Adrenal gland (tissue), 19 donors: ENCODE measurements at places on chromosomes 2 and 18. TPM values are rescaled to one million over a fixed set of nuclear protein-coding genes. Genes with fewer than 3 reads are reported as not detected.

DNA sequence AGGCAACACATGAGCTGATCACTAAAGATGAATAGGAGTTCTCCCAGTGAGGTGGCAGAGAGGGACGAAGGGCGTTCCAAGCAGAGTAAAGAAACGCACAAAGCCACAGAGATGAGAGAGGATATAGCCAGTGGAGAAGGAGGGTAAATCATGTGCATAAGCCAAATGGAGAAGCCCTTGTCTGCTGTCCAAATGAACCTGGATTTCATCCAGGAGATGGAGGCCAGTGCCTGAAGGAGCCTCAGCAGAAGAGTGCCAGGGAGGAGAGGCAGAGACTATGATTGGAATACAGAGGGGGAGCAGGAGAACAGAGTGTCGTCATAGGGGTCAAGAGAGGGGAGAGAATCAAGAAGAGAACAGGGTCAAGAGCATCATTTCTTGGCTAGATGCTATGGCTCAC is 48.9 kb upstream of the STPG4 start:
- DNase-seq = no peak

SCN7A gene
- total RNA-seq = 3.5 TPM

RTN4 gene
- 114 TPM for total RNA-seq

PDK1 gene
- total RNA-seq = 24.4 TPM

DNA sequence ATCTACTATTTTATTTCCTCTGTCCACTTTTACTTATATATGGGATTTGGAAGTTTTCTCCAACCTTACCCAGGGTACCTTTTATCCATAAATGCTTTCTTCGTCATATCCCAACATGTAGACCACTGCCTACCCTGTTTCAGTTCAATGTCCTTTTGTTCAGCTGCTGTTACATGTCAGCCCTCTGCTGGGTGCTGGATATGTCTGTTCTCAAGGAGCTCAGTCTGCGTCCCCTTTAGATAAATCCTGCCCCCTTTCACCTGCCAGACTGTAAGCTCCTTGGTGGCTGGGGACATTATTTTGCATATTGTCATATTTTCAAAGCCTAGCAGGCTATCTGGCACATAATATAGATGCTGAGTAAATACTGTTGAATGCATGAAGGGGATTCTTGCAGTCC is 53.2 kb downstream of the NEMP2 start:
- DNase-seq = no peak

- DNase-seq = no peak
These were observed 7.3 kb downstream of the SCG2 start for GRCh38 chr2:223594831-223595230.

DNA sequence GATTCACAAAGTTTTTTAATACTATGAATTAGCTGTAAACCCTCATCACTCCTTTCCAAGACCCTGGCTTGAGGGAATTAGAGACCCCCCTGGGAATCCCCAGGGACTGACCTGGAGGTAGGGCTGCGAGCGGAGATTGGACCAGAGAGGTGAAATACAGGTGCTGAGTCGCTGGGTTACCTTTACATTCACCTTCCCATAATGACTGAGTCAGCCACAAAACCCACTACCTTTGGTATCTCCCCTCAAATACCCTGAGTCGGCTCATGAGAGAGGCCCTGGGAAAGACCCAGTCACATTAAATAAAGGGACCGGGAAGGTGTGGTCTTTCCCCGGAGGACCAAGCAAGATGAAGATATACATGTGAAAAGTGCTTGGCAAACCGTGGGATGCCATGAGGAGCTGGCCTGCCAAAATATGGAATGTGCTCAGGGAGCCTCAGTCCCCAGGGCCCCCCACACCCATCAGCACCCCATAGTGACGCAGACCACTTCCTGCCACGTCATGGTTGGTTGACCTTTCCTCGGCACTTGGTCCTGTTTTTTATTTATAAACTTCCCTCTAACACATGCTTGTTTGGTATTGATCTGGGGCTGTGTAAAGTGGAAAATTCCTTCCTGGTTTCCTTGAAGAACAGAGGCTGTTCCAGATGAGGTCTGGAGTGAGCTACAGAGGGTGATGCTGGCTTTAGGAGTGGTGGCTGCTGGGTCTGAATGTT is 51.4 kb downstream of the IL1RL2 start:
- DNase-seq = no peak

- DNase-seq = no peak
These were observed 180.4 kb downstream of the FAM124B start for GRCh38 chr2:224221455-224221913.

- DNase-seq = peak; percentile 80
These were observed 48.2 kb upstream of the CTAGE1 start for GRCh38 chr18:22465859-22466457.

- no peak for DNase-seq
These were observed 723 bp upstream of the SLC30A3 start for GRCh38 chr2:27263287-27264252.

DNA sequence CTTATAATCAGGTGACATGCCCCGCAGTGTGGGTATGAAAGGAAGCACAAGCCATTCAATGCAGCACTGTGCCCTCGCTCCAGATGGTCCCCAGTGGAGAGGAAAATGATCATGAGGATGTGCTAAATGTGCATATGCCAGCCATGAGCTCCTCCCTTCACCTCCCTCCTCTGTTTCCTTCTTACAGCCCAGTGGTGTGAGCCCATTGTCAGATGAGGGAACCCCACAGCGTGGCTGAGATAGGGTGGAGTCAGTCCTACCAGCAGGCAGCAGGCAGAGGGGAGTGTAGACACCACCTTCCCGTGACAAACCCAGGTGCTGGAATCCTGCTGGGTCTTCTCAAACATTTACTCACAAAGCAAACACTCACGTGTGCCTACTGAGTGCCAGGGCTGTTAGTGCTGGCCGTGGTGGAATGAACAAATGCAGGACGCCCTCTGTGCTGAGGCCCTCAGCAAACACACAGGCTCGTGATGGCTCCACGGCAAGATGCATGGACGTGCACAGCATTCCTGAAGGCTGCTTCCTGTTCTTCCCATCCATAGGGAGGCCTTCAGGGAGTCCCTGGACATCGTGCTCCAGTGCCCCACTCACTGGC is 181.7 kb upstream of the TPO start:
- no peak for DNase-seq

DNA sequence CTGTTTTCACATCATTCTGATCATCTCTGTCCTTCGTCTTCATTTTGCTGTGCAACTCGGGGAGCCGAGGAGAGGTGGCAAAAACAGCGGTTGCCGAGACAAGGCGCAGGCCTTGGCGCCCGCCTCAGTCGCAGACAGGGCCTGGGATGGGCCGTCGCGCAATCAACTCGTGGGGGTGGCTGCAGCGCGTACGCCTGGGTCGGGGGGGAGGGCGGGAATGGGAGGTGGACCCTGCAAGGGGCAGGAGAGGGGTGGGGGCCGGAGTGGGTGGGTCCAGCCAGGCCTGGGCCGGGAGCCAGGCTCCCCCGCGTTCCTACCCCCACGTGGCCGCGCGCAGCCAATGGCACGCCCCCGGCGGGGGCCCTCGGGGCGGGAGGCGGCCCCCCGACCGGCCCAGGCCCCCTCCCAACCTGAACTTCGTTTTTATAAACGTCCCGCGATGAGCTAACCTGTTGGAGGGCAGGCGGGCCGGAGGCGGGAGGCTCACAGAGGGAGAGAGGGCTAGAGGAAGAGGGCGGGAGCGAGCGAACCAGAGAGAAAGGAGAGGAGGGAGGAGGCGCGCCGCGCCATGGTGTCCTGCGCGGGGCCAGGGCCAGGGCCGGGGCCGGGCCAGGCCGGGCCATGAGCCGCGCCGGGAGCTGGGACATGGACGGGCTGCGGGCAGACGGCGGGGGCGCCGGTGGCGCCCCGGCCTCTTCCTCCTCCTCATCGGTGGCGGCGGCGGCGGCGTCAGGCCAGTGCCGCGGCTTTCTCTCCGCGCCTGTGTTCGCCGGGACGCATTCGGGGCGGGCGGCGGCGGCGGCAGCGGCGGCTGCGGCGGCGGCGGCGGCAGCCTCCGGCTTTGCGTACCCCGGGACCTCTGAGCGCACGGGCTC is at the start of gene HOXD13:
Gene HOXD13, plus strand, starts transcription at position 452 of the 875 bp plus-strand sequence. Its CDS starts 170 bp downstream, at position 622.
- DNase-seq = no peak

GRCh38 chr2:232698556-232699091 is 1.5 kb downstream of the GIGYF2 start:
- no peak for DNase-seq

KCNG2 gene
- total RNA-seq = 0.06 TPM

DNA sequence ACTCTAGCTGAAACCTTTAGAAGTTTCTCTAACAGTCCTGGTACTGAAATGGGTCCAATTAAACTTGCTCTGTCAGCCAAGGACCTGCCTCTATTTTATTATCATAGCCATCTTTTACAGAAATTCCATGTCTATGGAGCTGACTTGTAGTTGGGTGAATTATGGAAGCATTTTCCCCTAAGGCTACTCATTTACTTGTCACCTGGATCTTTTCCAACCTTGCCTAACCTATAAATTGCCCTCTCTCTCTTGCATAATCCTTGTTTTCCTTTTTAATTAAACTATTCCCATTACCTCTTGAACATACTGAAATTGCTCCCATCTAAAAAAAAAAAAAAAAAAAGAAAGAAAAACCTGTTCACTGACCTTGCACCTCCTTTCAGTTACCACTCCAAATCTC is 74.6 kb upstream of the DOK6 start:
- DNase-seq = no peak

GREB1L gene
- total RNA-seq = 2.5 TPM

CYTIP gene
- 6.7 TPM for total RNA-seq

DNA sequence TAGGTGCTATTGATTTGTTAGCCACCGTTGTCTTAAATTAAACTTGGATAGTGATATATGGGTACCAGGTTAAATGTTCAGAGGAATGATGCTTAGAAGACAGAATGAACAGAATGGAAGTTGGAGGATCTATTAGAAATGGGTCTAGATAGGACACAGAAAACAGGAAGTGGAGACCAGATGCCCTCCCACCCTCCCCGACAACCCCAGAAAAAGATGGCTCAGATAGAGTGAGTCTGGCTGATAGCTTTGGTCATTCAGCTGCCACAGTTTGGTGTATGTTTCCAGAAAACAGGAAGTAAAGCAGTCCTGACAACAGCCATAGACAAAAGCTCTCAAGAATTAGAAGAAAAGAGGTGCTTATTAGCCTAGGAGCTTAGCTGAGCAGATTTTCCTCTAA is 71.5 kb upstream of the DSG1 start:
- no peak for DNase-seq

ARHGEF33 gene
- 0.49 TPM for total RNA-seq

GRCh38 chr2:230582851-230583283 is 129.8 kb upstream of the CAB39 start:
- no peak for DNase-seq

IL36G gene
- 0.28 TPM for total RNA-seq

- DNase-seq = no peak
These were observed 1276.7 kb upstream of the DDX18 start for GRCh38 chr2:116537811-116538210.

- DNase-seq = no peak
These were observed 15.9 kb downstream of the LTBP1 start for GRCh38 chr2:32962690-32963089.

- no peak for DNase-seq
These were observed 70.4 kb downstream of the INPP5D start for GRCh38 chr2:233130481-233131020.

DNA sequence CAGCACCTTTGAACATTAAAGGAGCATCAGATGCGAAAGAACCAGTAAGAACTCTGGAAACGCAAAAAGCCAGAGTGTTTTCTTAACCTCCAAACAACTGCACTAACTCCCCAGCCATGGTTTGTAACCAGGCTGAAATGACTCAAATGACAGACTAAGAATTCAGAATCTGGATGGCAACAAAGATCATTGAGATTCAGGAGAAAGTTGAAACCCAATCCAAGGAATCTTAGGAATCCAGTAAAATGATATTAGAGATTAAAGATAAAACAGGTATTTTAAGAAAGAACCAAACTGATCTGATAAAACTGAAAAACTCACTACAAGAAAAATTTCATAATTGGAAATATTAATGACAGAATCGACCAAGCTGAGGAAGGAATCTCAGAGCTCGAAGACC is 116.7 kb downstream of the PTRHD1 start:
- no peak for DNase-seq

DNA sequence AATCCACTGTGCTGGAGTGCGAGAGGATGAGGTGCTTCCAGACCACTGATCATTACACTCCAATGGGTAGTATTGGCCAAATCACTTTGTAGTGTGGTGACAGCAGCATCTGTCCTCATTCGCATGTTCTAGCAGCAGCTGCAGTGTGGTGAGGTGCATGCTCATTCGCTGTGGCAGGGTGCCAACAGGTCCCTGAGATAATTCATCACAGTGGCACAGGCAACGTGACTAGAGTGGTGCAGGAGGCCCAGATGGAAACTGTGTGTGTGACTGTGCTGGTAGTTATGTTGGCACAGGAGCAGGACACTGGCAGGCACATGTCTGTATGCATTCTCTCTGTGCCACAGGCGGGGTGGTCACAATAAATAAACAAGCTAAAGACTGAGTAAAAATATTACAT is 329.5 kb upstream of the SYT4 start:
- no peak for DNase-seq

- no peak for DNase-seq
These were observed 103.5 kb downstream of the KCNS3 start for GRCh38 chr2:17981936-17982335.

- no peak for DNase-seq
These were observed 6.8 kb upstream of the NEU2 start for GRCh38 chr2:233025706-233026105.

- DNase-seq = no peak
These were observed 22.7 kb downstream of the TTC32 start for GRCh38 chr2:19879120-19879519.

CEBPZ gene
- 62.2 TPM for total RNA-seq

DNA sequence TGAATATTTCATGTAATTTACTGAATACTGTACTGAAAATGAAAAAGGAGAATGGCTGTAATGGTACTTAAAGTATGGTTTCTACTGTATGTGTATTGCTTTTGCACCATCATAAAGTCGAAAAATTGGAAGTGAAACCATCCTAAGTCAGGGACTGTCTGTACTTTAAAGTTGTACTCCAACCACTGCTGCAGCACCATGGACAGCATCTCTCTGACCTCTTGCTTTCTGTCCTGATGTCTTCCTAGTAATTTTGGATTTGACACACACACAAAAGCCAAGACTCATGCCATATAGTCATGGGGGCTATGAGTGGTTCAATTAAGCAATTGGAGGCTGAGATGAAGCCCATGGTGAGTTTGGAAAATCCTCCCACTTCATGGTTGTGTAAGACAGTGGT is 256.3 kb upstream of the PKDCC start:
- DNase-seq = peak; percentile 53

DNA sequence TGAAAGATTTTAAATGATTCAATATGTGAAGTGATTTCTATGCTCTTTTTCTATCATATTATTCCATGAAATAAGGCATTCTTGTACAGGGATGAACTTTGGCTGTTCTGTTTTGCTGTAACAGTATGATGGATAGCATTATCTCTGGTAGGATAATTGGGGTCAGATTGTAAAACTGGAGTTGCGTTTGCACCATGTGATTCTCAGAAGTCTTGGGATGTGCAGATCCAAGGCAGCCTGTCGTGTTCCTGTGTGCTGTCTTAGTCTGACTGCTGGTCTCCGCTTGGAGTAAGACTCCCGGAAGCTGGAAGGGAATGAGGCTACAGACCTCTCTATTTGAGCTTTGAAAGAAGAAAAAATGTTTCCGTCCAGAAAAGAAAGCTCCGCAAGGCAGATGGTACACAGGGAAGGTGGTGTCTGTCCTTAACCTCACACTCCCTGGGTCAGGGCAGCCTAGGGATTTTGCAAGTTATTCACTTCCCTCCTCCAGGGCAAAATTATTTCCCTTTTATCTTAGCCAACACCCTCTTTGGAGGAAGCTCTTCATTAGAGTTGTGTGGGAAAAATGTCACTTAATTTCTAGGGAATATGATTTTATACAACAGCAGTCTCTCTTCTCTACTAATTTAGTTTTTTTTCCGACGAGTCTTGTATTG is 250.6 kb downstream of the PTPRM start:
- no peak for DNase-seq
